Mesenchymal stem cell (in vitro differentiated cells and primary cell): ENCODE measurements at places on chromosomes 13 and 19.
A peak's percentile ranks its signal among the peaks of the same experiment; 100 is the strongest.

GRCh38 chr19:33054623-33055022 lies 10.1 kb downstream of the RHPN2 start:
- H3K27me3 ChIP-seq: no peaks in the 10 kb centered on the region
- H3K36me3 ChIP-seq: peaks cover 18% of the 10 kb centered on the region
- H3K27ac ChIP-seq: no peak overlapping the region
- peaks cover 25% of the 10 kb centered on the region for H3K4me1 ChIP-seq

DNA sequence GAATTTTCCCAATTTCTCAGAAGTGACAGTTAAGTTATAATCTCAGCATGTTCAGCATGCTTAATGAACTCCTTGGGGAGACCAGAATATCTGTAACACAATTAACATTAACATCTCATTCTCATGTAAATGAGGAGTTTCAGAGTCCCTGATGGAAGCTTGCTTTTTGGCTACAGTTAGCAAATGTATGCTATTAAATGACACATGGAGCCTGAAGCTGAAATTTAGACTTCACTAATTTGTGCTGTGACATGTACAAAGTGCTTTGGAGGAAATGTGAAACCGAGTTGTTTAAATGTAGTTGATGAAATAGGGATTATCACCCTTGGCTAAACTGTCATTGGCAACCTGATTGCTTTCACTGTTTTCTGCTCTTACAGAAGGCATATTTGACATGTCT lies 2265.1 kb upstream of the PCDH20 start:
- no peak overlapping the region for H3K27ac ChIP-seq
- H3K36me3 ChIP-seq: no peaks in the 10 kb centered on the region
- no peaks in the 10 kb centered on the region for H3K4me1 ChIP-seq
- no peaks in the 10 kb centered on the region for H3K27me3 ChIP-seq
- no peak for DNase-seq

GRCh38 chr19:45881082-45881908 lies 4.6 kb downstream of the IRF2BP1 start:
- peaks cover 59% of the 10 kb centered on the region for H3K4me1 ChIP-seq
- H3K27ac ChIP-seq: peak overlapping the region; percentile 39
- H3K27me3 ChIP-seq: peaks cover 23% of the 10 kb centered on the region
- no peak for DNase-seq
- no peak overlapping the region for H3K4me3 ChIP-seq

DNA sequence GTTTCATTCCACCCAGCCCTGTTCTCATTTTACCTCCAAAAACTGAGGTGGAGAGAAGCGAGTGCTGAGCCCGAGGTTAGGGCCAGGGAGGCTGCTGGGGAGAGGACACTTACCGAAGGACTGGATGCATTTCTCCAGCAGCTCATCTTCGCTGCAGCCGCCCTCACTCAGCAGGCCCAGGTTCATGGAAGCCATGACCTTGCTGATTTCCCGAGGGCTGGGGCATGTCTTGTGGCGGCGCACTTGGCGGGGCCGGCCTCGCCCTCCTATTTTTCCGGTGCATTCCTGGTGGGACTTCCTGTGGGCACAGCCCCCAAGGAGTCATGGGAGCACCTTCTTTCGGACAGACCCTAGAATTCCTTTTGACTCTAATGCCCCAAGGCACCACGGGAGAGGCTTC lies 4.2 kb downstream of the RASGRP4 start:
- no peak overlapping the region for H3K27ac ChIP-seq
- H3K36me3 ChIP-seq: no peaks in the 10 kb centered on the region
- peaks cover 8% of the 10 kb centered on the region for H3K4me1 ChIP-seq
- DNase-seq: no peak

DNA sequence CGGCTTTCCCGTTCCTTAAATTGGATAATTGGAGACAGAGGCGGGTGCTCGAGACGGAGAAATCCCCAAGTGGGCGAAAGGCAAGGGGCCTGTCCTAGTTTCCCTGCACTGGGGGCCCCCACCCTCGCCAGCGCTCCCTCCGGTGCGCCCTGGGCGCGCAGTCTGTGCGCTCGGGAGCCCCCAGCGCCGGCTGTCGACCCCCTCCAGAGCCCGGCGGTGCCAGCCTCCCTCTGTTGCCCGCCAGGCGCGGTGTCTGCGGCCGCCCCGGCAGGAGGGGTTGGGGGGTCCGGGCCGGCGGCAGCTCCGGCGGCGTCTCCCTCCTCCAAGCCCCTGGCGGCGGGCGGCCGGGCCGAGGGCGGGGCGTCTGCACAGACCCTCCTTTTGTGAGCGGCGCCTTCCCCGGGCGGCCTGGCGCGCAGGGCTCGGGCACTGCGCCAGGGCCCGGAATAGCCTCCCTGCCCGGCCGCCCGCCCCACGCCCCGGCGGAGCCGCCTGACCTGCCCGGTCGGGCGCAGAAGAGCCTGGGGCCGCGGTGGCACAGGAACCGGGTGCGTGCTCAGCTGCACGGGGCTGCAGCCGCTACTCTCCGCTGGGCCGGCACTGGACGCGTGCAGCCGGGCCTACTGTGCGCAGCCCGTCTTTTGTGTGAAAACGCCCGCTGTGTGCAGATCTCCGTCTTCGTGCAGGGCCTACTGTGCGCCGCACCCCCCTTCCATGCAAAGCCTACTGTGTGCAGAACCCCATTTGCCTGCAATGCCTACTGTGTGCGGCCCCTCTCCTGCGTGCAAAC lies 13.2 kb downstream of the GADD45B start:
- peaks cover 26% of the 10 kb centered on the region for H3K4me1 ChIP-seq
- H3K36me3 ChIP-seq: no peaks in the 10 kb centered on the region
- peak overlapping the region; percentile 65 for H3K4me3 ChIP-seq
- peak; percentile 58 for DNase-seq
